ENCODE measurements at places on chromosomes 3 and 15.

- DNase-seq: no peak
Measured at GRCh38 chr15:59218710-59219109, 12.1 kb downstream of the LDHAL6B start.

GRCh38 chr15:88613074-88613944, 7.8 kb upstream of the AEN start:
- DNase-seq: no peak

DNA sequence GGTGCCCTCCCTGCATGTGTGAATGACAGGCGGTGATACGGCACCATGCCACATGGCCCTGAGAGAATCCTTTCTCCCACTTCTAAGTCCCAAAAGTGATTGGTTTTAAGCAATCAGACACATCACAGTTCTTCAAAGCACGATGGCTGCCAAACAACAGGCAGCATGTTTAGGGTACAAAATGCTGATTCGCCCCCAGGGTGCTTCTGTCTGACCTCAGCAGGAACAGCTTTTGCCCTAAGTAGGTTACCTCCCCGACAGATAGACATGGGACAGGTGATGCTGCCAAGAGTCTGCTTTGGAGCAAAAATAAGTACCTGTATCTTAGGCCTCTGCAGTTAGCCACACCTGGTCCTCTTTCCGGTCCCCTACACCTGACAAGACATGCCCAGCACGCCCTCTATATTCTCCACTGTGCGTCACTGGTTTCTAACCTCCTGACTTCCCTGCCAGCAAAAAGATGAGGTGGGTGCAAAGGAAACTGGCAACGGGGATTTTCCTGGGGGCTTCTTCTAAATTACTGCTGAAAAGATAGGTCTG, 549.8 kb downstream of the FOXP1 start:
- no peak for DNase-seq

- peak; percentile 38 for DNase-seq
Measured at GRCh38 chr15:61835496-61836106, 224.6 kb downstream of the VPS13C start.

GRCh38 chr3:165895919-165896318, 58.7 kb upstream of the BCHE start:
- no peak for DNase-seq

- no peak for DNase-seq
Measured at GRCh38 chr3:61613666-61614065, 52.3 kb downstream of the PTPRG start.

GRCh38 chr3:126550488-126551051, 8.2 kb downstream of the C3orf22 start:
- no peak for DNase-seq

DNA sequence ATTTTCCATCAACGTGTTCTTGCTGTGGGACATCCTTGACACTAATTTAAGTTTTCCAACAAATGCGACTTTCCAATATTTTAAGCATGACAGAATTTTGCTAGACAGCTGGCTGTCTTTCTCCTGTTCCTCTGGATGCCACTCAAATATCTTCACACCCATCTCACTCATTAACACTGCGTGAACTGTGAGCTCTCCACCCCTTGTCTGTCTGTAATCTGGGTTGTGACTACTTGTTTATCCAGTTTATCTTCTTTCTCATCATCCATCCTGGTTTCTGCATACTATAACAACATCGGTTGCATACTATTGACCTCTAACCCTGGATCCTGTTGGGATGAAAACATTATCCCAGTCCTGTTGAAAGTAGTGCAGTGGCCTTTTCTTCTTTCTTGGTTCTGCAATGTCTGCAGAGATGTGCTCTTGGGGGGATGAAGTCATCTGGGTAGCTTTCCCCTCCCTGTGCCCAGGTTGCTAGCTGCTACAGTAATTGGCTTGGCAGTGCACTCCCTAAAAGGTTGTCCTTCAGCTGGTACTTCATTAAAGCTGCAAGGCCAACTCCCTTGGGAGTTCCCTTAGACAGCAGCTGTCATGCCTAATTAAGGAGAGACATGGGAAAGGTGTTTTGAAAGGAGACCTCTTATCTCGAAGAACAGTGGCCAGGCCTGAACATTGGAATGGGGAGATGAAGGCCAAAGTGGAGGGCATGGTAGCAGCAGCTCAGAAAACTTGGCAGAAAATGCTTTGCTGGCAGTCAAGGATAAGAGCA, 24.7 kb downstream of the KAT2B start:
- no peak for DNase-seq

DNA sequence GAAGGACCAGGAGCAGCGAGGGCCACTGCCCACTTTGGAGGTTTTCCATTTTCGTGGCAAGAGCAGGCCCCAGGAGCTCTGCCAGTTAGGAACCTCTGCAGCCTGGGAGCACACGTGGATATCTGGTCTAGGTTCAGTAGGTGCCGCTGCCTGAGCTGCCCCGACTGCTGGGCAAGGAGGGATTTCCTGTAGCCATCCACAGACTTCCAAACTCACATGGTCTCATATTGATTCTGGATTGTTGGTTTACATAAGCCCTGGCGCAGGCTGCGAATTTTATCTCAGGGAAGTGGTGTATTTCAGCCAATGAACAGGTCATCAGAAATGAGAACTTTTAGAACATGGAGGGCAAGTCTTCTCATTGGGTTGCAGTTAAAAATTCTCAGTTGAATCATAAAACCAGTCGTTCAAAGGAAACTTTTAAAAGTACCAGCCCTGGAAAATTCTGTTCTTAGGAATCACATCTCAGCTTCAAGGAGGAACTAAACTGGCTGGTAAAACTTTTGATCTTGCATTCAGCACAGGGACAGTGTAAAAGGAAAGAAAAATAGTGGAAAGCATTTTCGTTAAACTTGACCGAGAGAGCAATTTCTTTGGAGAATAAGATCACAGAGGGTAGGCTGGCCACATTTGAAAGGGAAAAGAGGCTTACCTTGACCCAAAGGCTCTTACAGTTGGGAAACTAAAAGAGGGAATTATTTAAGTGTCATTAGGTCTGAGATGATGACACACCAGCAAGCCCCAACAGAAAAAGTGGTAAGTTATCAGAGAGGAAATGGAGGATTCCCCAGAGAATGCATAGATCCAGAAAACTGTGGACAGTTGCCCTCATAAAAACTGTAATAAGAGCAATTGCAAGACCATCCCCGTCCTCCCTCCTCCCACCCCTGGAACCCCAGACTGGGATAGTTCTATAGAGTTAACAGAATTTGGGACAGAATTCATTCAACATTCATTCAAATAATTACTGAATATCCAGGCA, 6.4 kb upstream of the RTP3 start:
- no peak for DNase-seq

GRCh38 chr3:17302774-17303173, 418.0 kb downstream of the PLCL2 start:
- DNase-seq: no peak

DNA sequence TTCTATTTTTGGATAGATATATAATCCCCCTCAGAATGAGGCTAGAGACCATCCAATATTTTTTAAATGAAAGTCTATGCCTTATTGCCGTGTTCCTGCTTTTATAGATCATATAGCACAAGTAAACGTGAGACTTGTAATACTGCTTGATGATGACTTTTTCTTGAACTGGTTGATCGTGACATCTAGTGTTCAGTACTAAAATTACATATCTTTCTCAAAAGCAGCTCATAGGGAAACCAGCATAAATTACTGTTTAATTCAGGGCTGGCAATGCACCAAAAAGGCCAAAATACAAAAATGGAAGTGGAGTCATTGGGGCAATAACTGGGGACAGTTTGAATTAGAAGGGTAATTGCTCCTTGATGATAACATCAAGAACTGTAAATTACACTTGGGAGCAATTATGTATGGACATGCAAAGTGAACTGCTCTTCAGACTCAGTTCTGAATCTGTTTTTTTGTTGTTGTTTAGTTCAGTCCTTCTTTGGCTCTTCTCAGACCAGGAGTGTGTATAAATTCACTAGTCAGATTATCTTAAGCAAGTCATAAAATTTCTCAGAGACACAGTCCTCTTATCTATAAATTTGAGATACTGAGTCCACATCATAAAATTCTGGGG, 325.3 kb downstream of the THSD4 start:
- DNase-seq: no peak

DNA sequence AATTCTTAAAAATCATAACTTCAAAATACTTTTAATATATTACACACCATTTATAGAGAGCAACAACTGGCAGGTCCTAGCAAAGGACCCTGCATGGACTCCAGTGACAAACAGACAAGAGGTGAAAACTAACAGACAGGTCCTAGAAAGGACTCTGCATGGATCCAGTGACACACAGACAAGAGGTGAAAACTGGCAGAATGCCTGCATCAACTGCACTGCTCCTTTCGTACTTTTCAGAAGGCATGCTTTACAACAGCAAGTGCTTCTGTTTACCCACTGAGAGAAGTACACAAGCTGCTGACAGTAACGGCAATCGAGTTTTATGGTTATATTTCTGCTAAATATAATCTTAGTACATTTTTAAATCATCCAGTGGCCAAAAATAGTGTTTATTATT, 24.3 kb upstream of the GP5 start:
- no peak for DNase-seq

- no peak for DNase-seq
Measured at GRCh38 chr3:177041730-177042551, 155.3 kb downstream of the TBL1XR1 start.

- DNase-seq: no peak
Measured at GRCh38 chr15:46091860-46092450, 457.1 kb downstream of the SQOR start.

DNA sequence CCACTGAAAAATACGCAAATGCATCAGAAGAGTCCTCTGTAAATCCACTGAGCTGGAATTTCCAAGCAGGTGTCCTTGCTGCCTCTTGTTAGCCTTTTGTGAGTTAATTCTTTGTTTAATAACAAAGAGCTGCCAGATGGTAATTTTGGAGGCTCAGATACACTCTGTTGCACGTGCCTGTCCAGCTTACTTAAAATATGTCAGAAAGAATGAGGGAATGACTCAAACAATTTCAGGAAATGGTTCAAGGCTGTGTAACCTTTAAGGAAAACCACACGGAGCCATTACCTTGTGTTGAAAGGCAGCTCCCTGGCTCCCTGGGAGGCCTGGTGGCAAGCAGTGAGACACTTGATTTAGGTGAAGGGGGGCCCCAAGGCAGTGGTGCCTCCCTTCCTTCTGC, 302.2 kb upstream of the CTDSPL start:
- DNase-seq: no peak

DNA sequence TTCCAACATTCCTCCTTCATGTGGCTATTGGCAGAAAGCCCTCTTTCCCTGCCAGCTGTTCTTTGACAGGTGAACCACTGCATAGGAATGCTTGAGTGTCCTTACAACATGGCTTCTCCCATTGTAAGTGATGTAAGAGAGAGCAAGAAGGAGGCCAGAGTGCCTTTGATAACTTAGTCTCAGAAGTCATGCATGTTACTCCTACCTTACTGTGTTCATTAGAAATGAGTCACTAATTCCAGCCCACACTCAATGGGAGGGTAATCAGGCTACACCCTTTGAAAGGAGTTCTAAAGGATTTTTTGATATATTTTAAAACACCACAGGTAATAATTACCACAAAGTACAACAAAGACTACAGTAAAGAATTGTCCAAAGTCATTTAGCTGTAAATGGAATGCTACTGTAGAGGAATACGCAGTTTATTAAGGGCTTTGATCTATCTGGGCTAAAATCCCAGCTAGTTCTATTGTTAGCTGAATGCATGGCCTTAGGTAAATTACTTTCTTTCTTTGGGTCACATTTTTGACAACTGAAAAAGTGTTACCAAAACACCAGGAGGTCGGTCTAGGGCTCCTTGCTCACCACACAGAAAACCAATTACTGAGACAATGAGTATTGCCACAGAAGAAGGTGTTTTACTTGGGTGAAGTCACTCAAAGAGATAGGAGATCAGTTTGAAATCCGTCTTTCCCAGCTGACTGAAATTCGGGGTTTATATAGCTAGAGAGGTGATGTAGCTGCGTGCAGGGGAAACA, 154.9 kb downstream of the GRM7 start:
- no peak for DNase-seq

DNA sequence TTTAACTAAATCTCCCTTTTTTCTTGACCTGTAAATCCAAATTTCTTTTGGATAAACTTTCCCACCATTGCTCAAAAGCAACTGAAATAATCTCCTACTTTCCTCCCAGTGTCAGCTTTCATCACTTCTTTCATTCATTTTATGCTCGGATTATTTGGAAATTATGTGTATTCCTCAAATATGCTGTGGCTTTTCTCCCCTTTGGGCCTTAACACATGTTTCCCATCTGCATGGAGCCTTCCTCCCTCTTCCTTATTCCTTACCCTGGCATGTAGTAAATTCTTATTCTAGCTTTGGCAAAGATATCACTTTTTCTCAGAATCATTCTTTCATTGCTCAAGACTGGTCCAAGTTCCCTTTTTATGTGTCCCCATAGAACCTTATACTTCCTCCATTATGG, 41.8 kb upstream of the TUSC7 start:
- no peak for DNase-seq

- DNase-seq: no peak
Measured at GRCh38 chr3:184426691-184427141, 46.9 kb downstream of the CHRD start.

DNA sequence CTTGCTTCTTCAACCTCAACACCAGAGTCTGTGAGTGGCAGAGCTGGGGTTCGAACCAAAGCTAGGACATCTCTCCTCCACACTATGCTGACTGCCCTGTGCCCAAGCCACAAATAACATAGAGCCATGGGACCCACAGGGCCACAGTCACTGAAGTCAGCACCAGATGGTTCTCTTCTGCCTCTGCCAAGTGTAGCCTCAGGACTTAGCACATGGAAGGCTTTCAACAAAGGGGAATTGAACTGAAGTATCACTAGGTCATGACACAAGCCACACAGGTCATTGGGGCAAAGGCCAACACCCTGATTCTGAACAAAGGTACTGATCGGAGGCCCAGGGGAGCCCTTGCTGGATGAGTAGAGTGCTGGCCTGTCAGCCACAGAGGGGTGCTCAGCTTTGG, 83.6 kb downstream of the BDH1 start:
- DNase-seq: no peak

DNA sequence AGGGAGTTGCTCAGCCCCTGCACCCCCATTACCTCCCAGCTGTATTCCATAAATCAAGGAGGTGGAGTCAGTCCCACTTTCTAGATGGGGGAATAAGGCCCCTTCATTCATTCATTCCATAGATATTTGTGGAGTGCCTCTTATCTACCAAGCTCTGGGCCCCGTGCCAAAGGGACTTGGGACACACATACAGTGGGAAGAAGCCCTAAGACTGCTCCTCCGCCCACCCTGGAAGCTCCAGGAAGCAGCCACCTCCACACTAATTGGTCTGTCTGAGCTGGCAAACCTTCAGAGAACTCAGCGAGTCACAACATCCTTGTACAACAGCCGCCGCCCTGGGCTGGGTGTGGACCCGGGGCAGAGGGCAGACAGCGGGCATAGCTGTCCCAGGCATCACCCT, 6.4 kb downstream of the STRA6 start:
- DNase-seq: peak; percentile 25

Measured in Peyer's patch (tissue), 4 donors.